ENCODE measurements at places on chromosomes 5 and 9. TPM values are rescaled to one million over a fixed set of nuclear protein-coding genes. Genes with fewer than 3 reads are reported as not detected.

GRCh38 chr9:32589083-32589723 lies 16.2 kb upstream of the NDUFB6 start:
- no peak for DNase-seq
- no peaks in the 10 kb centered on the region for H3K36me3 ChIP-seq
- peaks cover 14% of the 10 kb centered on the region for H3K27me3 ChIP-seq

DNA sequence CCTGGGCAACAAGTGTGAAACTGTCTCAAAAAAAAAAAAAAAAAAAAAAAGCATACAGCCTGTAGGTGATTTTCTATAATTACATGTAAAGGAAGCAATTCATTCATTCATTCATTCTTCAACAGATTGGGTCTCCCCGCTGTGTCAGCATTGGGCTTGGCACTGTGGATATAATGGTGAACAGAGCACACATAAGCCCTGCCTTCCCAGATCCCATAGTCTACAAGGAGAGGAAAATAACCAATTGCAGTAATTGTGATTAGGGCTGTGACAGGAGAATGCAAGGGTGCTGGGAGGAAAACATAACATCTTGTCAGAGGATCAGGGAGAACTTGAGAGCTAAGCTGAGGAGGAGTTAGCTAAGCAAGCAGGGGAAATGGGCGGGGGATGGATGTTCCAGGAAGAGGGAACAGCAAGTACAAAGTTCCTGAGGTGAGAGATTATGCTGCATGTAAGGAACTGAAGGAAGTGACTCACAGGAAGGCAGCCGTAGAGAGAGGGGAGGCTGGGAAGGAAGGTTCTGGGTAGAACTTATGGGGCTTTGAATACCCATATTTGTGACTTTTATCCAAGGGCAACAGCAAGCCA lies 24.0 kb upstream of the KLF9 start:
- DNase-seq = no peak
- H3K36me3 ChIP-seq = peaks cover 2% of the 10 kb centered on the region
- H3K27ac ChIP-seq = peak overlapping the region; percentile 2

GRCh38 chr5:154501566-154501965 lies 23.5 kb upstream of the HAND1 start:
- H3K27ac ChIP-seq = no peak overlapping the region
- no peak overlapping the region for H3K4me3 ChIP-seq
- peaks cover 17% of the 10 kb centered on the region for H3K27me3 ChIP-seq
- H3K4me1 ChIP-seq = no peaks in the 10 kb centered on the region

- H3K27me3 ChIP-seq = no peaks in the 10 kb centered on the region
- no peak overlapping the region for H3K4me3 ChIP-seq
- no peaks in the 10 kb centered on the region for H3K4me1 ChIP-seq
- no peak overlapping the region for H3K27ac ChIP-seq
- no peaks in the 10 kb centered on the region for H3K36me3 ChIP-seq
- no peak for DNase-seq
Observed at GRCh38 chr9:134898319-134898718, 17.7 kb downstream of the FCN2 start.

GRCh38 chr9:133048595-133048994 lies 13.2 kb upstream of the CEL start:
- H3K36me3 ChIP-seq = peaks cover 27% of the 10 kb centered on the region
- H3K27ac ChIP-seq = no peak overlapping the region
- H3K27me3 ChIP-seq = no peaks in the 10 kb centered on the region
- peaks cover 6% of the 10 kb centered on the region for H3K4me1 ChIP-seq
- peak; percentile 30 for DNase-seq

- no peak for DNase-seq
- H3K27ac ChIP-seq = no peak overlapping the region
- H3K4me3 ChIP-seq = no peak overlapping the region
- H3K4me1 ChIP-seq = no peaks in the 10 kb centered on the region
- no peaks in the 10 kb centered on the region for H3K36me3 ChIP-seq
- H3K27me3 ChIP-seq = peaks cover 4% of the 10 kb centered on the region
Observed at GRCh38 chr9:87109851-87110250, 162.5 kb upstream of the GAS1 start.

- peaks cover 12% of the 10 kb centered on the region for H3K4me1 ChIP-seq
- DNase-seq = peak; percentile 11
- H3K27ac ChIP-seq = no peak overlapping the region
Observed at GRCh38 chr5:123610665-123611405, 98.9 kb downstream of the CSNK1G3 start.

GRCh38 chr9:71876829-71877228 lies 34.2 kb downstream of the ABHD17B start:
- peaks cover 15% of the 10 kb centered on the region for H3K4me1 ChIP-seq
- DNase-seq = no peak
- H3K4me3 ChIP-seq = no peak overlapping the region

DNA sequence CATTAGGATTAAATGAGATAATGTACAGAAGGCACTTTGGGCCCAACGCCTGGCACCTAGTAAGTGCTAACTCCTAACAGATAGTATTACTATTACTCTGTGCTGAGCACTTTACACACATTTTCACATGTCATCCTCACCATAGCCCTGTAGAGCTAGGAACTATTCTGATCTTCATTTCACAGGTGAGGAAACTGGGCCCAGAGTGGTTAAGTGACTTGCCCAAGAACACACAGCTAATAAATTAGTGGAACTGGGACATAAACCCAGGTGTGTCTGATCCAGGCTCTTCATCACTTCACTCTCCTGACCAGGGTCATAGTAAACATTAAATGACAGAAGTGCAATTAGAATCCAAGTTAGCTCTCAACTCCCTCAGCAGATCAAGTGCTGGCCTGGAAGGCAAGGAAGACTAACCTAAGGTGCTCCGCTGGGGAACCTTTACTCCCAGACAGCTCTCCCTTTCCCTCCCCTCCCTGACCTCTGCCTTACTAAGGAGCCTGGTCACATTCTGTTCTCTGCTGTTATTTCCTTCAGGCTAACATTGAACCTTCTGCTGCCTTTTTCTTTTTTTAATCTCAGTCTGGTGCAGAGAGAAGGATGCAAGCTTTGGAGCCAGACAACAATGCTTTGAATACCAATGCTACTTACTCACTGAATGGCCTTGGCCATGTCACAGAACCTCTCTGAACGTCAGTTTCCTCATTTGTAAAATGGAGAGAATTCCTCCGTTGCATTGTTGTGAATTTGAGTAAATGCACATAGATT lies 4.1 kb upstream of the ADRA1B start:
- DNase-seq = no peak
- no peak overlapping the region for H3K27ac ChIP-seq
- no peaks in the 10 kb centered on the region for H3K36me3 ChIP-seq
- H3K4me1 ChIP-seq = peaks cover 9% of the 10 kb centered on the region
- H3K4me3 ChIP-seq = no peak overlapping the region

DNA sequence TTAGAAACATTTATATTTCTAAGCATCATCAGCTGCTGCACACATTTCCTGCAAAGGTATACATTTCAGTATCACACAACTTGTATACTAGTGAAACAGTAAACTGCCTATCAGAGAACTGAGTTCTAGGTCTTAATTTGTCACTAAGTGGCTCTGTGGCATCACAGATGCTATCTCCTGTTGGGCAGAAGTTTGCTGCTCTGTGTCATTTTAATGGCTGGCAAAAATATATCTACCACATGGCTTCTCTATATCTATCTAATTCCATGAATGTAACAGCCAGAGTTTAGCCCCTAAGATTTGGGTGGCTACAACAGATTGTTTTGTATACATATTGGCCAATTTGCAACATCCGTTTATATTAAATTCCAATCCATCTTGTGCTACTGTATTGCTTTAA lies 1231.9 kb upstream of the C9orf72 start:
- H3K4me1 ChIP-seq = no peaks in the 10 kb centered on the region
- no peak overlapping the region for H3K4me3 ChIP-seq
- H3K27ac ChIP-seq = no peak overlapping the region
- no peaks in the 10 kb centered on the region for H3K27me3 ChIP-seq
- H3K36me3 ChIP-seq = no peaks in the 10 kb centered on the region

DNA sequence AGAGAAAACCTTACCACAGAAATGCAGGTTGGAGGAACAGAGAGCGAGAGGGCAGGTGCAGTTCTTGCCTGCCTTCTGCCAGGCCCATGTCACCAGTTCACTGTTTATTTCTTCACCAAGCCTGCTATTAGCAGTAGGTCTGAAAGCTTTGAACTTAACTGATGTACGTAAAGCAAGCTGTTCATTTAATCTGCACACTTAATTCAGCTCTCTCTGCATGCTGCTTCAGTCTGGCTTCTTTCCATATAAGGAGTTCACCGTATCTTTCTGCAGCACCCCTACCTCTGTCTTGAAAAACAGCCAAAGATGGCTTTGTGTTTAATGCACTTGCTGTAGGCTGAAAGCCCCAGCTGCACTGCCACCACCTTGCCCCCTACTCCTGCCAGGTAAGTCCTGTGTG lies 205.1 kb downstream of the RAB3C start:
- no peaks in the 10 kb centered on the region for H3K36me3 ChIP-seq
- H3K4me1 ChIP-seq = no peaks in the 10 kb centered on the region
- no peak overlapping the region for H3K27ac ChIP-seq
- H3K4me3 ChIP-seq = no peak overlapping the region
- peaks cover 12% of the 10 kb centered on the region for H3K27me3 ChIP-seq

GRCh38 chr9:124723352-124723751 lies 47.8 kb downstream of the NR6A1 start:
- no peak overlapping the region for H3K27ac ChIP-seq
- H3K4me1 ChIP-seq = peaks cover 9% of the 10 kb centered on the region
- no peak overlapping the region for H3K4me3 ChIP-seq
- no peaks in the 10 kb centered on the region for H3K36me3 ChIP-seq
- peaks cover 3% of the 10 kb centered on the region for H3K27me3 ChIP-seq
- DNase-seq = no peak

- DNase-seq = no peak
- H3K36me3 ChIP-seq = peaks cover 3% of the 10 kb centered on the region
- H3K4me1 ChIP-seq = no peaks in the 10 kb centered on the region
- no peak overlapping the region for H3K4me3 ChIP-seq
Observed at GRCh38 chr5:54080831-54081230, 229.5 kb downstream of the ARL15 start.

GRCh38 chr9:134634176-134634575 lies 7.4 kb upstream of the COL5A1 start:
- H3K27me3 ChIP-seq = no peaks in the 10 kb centered on the region
- H3K4me1 ChIP-seq = no peaks in the 10 kb centered on the region
- no peak overlapping the region for H3K27ac ChIP-seq
- no peak for DNase-seq
- no peak overlapping the region for H3K4me3 ChIP-seq
- no peaks in the 10 kb centered on the region for H3K36me3 ChIP-seq

DNA sequence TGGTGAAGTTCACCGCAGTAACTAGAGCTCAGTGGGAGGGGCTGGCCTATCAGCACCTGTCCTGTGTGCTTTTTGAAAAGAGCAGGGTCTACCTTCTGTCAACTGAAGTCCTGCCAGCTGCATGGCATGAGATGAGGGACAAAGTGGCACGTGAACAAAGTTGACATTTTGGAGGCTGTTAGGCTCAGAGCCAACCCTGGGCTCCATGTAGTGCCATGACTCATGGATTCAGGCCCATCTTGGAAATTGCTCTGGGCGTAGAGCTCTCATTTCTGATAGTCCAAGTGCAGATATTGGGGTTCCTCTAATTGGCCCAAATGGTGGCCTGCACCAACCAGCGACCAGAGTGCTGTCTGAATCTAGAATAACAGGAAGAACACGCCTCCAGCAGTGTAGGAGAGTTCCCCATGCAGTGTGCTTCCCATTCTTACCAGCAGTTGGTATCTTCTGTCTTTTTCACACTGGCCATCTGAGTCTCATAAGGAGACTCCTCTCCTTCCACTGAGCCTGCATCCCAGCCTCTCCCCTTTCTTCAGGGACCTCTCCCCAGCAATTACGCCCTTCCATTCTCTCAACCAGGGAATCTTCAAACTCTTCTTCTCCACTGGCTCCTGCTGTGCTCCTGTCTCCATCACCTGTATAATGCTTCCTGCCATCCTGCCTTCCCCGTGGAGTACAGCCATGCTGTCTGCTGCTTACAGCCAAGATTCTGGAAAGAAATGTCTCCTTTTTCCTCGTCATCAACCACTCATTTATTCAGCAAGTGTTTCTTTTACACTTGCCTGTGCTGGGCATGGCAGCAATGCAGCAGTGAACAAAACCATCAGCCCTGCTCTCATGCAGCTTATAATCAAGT lies 30.4 kb downstream of the IRF1 start:
- peak overlapping the region; percentile 85 for H3K27ac ChIP-seq
- no peak for DNase-seq
- peak overlapping the region; percentile 54 for H3K4me3 ChIP-seq
- peaks cover 25% of the 10 kb centered on the region for H3K36me3 ChIP-seq
- H3K27me3 ChIP-seq = no peaks in the 10 kb centered on the region
- peaks cover 97% of the 10 kb centered on the region for H3K4me1 ChIP-seq

- H3K36me3 ChIP-seq = no peaks in the 10 kb centered on the region
- H3K27ac ChIP-seq = no peak overlapping the region
- H3K27me3 ChIP-seq = no peaks in the 10 kb centered on the region
- H3K4me3 ChIP-seq = no peak overlapping the region
- H3K4me1 ChIP-seq = no peaks in the 10 kb centered on the region
- DNase-seq = no peak
Observed at GRCh38 chr9:110545705-110546104, 33.8 kb downstream of the SVEP1 start.

- no peak overlapping the region for H3K27ac ChIP-seq
- no peaks in the 10 kb centered on the region for H3K4me1 ChIP-seq
- no peak for DNase-seq
- no peak overlapping the region for H3K4me3 ChIP-seq
Observed at GRCh38 chr9:105928416-105928815, 234.1 kb downstream of the TMEM38B start.

DNA sequence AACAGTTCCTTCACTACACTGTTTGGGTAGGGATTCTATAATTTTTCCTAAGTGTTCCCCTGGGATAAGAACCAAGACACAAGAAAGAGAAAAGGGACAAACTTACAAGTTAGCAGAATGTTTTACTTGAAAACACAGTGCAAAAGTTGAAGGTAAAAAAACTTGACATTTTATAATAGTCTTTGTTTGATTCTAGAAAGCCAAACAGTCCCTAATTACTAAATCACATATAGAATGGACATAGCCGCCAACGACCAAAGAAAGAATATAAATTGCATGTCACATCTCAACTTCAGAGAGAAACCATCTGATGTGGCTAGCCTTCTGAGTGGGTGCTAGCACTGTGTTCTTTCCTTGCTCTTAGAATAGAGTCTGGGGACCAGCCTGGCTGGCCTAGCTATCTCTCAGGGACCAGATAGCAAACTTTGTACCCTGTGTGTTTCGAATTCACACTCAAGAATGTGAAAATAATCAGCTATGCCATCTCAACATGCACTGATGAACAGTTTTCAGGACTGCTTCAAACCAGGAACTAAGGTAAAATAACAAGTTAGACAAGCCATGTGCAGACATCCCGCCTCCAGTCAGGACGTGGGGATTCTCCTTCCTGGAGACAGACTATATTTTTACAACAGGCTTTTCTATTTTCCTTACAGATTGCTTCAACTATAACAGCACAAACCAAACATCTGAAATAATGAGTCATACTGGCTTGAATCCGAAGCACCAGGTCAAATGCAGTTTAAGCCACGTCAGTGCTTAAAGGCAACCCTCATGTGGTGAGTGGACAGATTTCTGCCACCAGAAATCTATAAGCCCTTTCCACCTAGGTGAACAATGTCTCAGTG lies 53.7 kb downstream of the LHFPL2 start:
- no peak for DNase-seq
- no peak overlapping the region for H3K27ac ChIP-seq
- H3K36me3 ChIP-seq = no peaks in the 10 kb centered on the region
- H3K4me1 ChIP-seq = no peaks in the 10 kb centered on the region
- H3K27me3 ChIP-seq = peaks cover 2% of the 10 kb centered on the region
- H3K4me3 ChIP-seq = no peak overlapping the region

The CEL gene
- 1.8 TPM for total RNA-seq

The CER1 gene
- not detected for total RNA-seq

The PPIC gene
- not detected for total RNA-seq

The KCNN2 gene
- total RNA-seq = not detected

The TARS1 gene
- 184 TPM for total RNA-seq

The F2RL2 gene
- total RNA-seq = not detected

The KIAA1191 gene
- 63.4 TPM for total RNA-seq

All from activated T-helper 1 cell treated with anti-CD3 and anti-CD28 coated beads, Interleukin-12 subunit alpha, Interleukin-12 subunit beta, Interleukin-2, Interleukin-4 antibody, amounts not matched to agents 30 ng/mL and 10 ng/mL and 1 ng/mL, durations not matched to agents 14 hours and 24 hours and 36 hours (primary cell).